Daoy (cell line): ENCODE measurements at places on chromosomes 1 and 21. TPM values are rescaled to one million over a fixed set of nuclear protein-coding genes. Genes with fewer than 3 reads are reported as not detected.

The CDCP2 gene
- not detected in 2 replicates for total RNA-seq

The KCNE1 gene
- 0.06 TPM in 1 of 2 replicates, not detected in the other for total RNA-seq

The KRTAP21-2 gene
- 13.6 TPM in 1 of 2 replicates, not detected in the other for total RNA-seq

The AMIGO1 gene
- 3.2 and 3.7 TPM in 2 replicates for total RNA-seq

The FOXJ3 gene
- 33.8 and 42.1 TPM in 2 replicates for total RNA-seq

The NAV1 gene
- total RNA-seq: 39.2 and 51.8 TPM in 2 replicates

The IGSF21 gene
- not detected in 2 replicates for total RNA-seq

The CELA3B gene
- total RNA-seq: not detected in 2 replicates

The ZSCAN20 gene
- 5.5 and 9.1 TPM in 2 replicates for total RNA-seq

The CTSE gene
- total RNA-seq: not detected in 2 replicates

The LCE1A gene
- total RNA-seq: not detected in 2 replicates

The HLX gene
- total RNA-seq: 2.8 and 4.0 TPM in 2 replicates

The IL19 gene
- total RNA-seq: not detected in 2 replicates

The MYOM3 gene
- total RNA-seq: 0.39 and 1.1 TPM in 2 replicates

The SERTAD4 gene
- total RNA-seq: 4.4 and 5.1 TPM in 2 replicates

The NTMT2 gene
- total RNA-seq: not detected in 2 replicates

The SLC26A9 gene
- total RNA-seq: not detected in 2 replicates

The ACOT11 gene
- 1.3 and 1.4 TPM in 2 replicates for total RNA-seq

The LIPI gene
- total RNA-seq: not detected in 2 replicates

The PIK3R3 gene
- 17.7 and 30.2 TPM in 2 replicates for total RNA-seq

The GIPC2 gene
- 0.29 and 0.48 TPM in 2 replicates for total RNA-seq

The OR6P1 gene
- total RNA-seq: not detected in 2 replicates

The TEDDM1 gene
- not detected in 2 replicates for total RNA-seq

The DCDC2B gene
- total RNA-seq: not detected in 2 replicates

The ADAM30 gene
- not detected in 2 replicates for total RNA-seq

The RAD54L gene
- total RNA-seq: 19.9 and 22.5 TPM in 2 replicates

The SYNJ1 gene
- total RNA-seq: 4.3 and 8.7 TPM in 2 replicates

The CCDC185 gene
- total RNA-seq: 0.06 and 0.11 TPM in 2 replicates

The HEYL gene
- not detected in 2 replicates for total RNA-seq

The WDR77 gene
- 145 and 169 TPM in 2 replicates for total RNA-seq

The CYP4B1 gene
- not detected in 2 replicates for total RNA-seq

The PRR9 gene
- total RNA-seq: 0.11 TPM in 1 of 2 replicates, not detected in the other

The GBP4 gene
- total RNA-seq: 8.3 and 9.5 TPM in 2 replicates

The PPIH gene
- total RNA-seq: 187 and 202 TPM in 2 replicates

The RGS7 gene
- total RNA-seq: 0.27 and 0.74 TPM in 2 replicates

The PKLR gene
- total RNA-seq: not detected in 2 replicates

The CA14 gene
- not detected in 2 replicates for total RNA-seq

The OLFML2B gene
- 0.21 and 0.29 TPM in 2 replicates for total RNA-seq
